NT2/D1 (cell line): ENCODE measurements at places on chromosomes 12 and 14.

DNA sequence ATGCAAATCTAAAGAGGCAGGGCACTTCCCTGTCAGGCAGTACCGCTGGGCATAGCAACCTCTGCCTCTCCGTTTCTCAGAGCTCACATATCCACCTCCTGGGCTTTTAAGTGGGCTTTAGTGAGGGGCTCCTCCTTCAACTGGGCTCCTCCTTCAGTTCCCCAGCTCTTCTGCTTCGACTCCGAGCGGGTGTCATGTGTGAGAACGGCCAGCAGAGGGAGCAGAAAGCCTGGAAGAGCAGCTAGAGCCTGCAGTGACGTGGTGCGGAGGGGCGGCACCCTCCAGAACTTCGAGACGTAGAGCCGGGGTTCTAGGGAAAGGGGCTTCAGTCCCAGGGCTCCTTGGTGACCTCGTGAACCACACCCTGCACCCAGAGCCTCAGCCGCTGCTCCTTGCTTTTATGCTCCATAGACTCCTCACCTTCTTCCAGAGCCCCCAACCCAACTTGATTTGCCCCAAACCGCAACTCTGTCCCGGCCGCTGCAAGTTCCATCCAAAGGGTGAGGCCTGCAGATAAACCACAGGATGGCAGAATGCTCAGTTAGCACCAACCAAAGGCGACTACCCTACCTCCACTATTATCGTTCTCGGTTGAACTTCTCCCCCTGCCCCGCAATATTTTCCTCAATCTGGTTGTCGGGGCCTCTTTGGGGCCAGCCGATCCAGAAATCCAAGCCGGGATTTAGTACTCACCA is 383 bp upstream of the GLI1 start:
- peak; percentile 98 for DNase-seq

- no peak for DNase-seq
These were observed 73.8 kb downstream of the TRAFD1 start for GRCh38 chr12:112199136-112199535.

DNA sequence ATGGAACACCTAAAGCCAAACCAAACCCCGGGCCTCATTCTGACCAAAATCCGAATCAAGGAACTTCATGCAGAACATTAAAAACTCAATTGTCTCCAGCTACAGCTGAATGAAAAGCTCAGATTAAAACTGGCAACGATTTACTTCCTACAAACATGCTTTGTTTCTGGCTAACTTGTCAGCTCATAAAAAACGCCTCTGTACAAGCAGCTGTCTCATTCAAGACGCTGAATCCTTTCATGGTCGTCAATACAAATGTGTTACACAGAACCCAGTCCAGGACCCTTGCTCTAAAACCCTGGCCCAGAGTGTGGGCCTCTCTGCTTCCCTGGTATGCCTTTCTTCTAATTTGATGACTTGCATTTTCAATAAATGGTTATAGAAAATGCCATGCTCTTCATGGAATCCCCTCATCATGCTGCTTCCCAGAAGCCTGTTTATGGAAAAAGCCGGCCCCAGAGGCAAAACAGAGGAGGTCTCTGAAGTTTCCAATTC is 183.1 kb downstream of the PHLDA1 start:
- no peak for DNase-seq

DNA sequence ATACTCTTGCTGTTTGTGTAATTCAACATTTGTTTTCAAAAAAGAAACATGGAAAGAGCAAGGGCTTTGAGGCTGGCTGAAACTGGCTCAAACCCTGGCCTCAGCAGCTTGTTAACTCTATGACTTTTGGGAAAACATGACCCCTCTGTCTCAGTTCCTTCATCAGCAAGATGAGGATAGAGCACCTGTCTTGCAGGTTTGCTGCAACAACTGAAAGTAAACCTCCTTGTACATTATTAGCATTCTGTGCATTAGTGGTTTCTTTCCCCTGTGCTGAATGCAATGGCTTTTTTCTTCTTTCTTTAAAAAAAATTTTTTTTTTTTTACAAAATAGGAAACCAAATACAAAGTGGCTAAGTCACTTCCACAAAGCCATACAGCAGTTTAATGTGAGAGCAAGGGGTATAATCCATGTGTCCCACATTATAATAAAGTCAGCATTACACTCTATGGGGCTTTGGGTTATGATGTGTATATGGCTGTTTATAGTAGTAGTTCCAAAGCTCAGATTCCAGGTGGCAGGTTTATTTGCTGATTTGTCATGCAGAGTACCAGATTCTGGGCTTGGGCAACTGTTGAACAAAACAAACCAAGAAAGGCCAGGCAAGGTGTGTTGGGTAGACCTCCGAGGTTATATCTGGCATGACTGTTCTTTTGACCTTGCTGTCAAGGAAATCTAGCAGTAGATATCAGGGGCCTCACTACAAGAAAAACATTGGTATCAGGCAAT is 194.5 kb upstream of the CNOT2 start:
- no peak for DNase-seq

DNA sequence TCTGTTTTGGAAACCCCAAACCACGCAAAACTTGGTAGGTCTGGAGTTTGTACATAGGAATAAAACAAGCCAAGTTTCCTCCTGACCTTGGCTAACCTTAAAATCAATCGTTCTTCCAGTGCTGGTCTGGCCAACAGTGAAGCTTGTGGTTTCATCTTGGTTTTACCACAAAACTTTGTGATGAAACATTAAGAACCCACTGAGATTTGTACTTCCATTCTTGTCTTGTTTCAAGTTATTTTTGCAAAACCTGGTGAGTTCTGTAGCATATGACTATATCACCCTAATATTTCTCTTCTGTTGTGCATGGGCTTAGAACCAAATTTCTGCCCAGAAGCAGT is 26.4 kb downstream of the SIX1 start:
- DNase-seq = no peak

- no peak for DNase-seq
These were observed 71.2 kb downstream of the DIO3 start for GRCh38 chr14:101632520-101632919.

- DNase-seq = no peak
These were observed 1.7 kb upstream of the CLEC4C start for GRCh38 chr12:7748852-7749251.

- no peak for DNase-seq
These were observed 129.4 kb downstream of the C12orf75 start for GRCh38 chr12:105459760-105460330.
